NCI-H1105 (cell line): ENCODE measurements at places on chromosomes 7 and 10.

- no peak for DNase-seq
Measured at GRCh38 chr10:104601166-104601565, 39.9 kb upstream of the SORCS3 start.

DNA sequence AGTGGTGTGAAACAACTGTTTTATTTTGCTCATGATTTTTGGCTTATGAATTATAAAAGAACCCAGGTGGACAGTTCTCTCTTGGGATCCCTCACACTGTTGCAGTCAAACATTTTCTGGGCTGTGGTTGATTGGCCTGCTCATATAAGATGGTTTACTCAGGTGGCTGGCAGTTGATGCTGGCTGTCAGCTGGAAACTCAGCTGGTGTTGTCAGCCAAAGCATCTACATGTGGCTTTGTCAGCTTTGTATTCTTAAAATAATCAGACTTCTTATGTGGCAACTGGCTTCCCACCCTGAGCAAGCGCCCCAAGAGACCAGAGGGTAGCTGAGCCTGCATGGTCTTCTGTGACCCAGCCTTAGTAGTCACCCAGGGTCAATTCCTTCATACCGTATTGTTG lies 534.7 kb downstream of the NRG3 start:
- DNase-seq, result no peak

GRCh38 chr10:8173243-8173865 lies 118.9 kb downstream of the GATA3 start:
- DNase-seq, result no peak

- DNase-seq, result no peak
Measured at GRCh38 chr10:70167246-70167645, 3.1 kb downstream of the SAR1A start.

DNA sequence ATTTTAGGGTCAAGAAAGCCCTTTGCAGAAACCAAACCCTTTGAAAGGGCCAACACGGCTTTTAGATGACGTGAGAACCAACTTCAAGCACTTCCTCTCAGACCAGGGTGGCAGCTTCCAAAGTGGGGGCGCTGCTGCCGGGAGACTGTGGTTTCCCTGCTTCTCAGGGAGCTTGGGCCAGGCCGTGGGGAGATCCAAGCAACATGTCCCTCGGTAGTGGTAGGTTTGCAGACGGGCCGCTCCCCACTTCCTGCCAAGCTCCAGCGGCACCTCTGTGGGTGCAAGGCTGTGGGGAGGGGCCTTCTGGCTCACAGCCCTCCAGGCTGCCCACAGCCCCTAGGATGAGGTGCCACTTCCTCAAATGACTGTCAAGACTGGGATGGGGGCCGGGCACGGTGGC lies 132.4 kb downstream of the FAM53B start:
- no peak for DNase-seq

DNA sequence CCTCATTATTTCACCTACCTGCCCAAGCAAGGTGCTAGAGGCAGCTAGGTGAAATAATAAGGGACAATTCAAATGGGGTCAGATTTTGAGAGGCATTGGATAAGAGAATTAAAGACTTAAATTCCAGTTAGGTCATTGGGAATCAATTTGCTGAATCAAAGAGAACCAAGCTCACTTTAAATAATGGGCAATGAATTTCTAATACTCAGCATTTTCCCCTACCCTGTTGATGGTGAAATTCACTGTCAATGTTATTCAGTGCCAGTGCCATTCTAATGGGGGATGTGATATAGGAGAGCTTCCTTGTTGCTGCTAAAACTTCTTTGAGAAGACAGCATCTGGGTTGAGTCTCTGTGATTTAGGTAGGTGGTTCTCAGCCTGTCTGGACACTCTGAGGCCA lies 509.3 kb downstream of the PHTF2 start:
- no peak for DNase-seq

GRCh38 chr7:17166824-17167379 lies 131.6 kb upstream of the AHR start:
- no peak for DNase-seq

- peak; percentile 51 for DNase-seq
Measured at GRCh38 chr7:130758429-130759056, 24.5 kb upstream of the KLF14 start.

DNA sequence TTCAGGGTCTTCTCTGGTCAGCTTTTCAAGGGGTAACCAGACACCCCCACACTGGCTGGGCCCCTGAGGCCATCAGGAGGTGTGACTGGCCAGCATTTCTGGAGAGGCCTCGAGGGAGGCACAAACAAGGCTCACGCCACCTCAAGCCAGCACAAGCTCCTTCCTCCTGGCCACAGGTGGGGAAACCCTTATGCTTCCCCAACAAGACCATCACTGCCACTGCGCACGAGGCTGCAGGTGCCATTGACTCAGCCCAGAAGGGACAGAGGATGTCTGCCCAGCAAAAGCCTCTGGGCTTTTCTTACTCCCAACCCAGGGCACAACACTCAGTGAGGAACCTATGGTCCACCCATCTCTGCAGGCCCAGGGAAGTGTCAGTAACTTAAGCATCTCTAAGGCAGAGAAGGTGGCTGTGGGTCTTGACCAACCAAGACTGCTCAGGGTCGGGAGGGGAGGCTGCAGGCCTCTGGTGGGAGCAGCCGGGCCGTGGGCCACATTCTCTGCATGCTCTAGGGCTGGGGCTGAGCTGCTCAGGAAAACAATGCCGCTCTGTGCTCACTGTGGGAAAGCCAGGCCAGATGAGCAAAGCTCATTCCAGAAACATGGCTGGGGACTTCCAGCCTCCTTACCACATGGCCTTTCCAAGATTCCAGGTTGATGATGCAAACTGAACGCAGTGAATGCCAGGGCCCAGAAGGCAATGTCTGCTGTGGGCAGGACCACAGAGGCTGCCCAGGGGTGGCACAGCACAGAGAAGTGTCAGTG lies 24.2 kb upstream of the RASSF4 start:
- no peak for DNase-seq
